ENCODE measurements at places on chromosomes 4 and X. TPM values are rescaled to one million over a fixed set of nuclear protein-coding genes. Genes with fewer than 3 reads are reported as not detected.

Gene PLK4
- 2.7 TPM for total RNA-seq

Gene DNASE1L1
- 89.7 TPM for total RNA-seq

GRCh38 chrX:13053171-13053570 is 8.8 kb upstream of the FAM9C start:
- no peak for DNase-seq

Gene USP17L28
- total RNA-seq: not detected

DNA sequence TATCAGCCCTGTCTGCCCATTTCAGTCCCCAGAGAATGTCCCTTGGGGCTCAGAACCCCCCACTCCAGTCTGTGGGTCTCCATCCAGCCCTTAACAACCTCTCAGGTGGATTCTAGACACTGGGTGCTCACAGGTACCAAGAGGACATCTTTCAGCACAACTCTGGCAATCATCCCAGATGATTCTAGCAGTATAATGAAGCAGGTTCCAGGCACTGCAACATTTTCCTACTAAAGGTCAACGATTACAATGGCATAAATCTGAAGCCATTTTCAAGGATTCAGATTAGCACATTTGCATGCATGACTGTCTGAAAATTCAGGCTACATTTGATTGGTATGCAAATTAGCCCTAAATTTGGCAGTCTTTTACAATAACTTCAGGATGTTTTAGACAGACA is 10.0 kb downstream of the SLC2A9 start:
- DNase-seq: no peak
